ENCODE measurements at places on chromosomes 1 and 21.

GRCh38 chr1:84853741-84854721, 39.0 kb downstream of the LPAR3 start:
- peak; percentile 19 for DNase-seq

DNA sequence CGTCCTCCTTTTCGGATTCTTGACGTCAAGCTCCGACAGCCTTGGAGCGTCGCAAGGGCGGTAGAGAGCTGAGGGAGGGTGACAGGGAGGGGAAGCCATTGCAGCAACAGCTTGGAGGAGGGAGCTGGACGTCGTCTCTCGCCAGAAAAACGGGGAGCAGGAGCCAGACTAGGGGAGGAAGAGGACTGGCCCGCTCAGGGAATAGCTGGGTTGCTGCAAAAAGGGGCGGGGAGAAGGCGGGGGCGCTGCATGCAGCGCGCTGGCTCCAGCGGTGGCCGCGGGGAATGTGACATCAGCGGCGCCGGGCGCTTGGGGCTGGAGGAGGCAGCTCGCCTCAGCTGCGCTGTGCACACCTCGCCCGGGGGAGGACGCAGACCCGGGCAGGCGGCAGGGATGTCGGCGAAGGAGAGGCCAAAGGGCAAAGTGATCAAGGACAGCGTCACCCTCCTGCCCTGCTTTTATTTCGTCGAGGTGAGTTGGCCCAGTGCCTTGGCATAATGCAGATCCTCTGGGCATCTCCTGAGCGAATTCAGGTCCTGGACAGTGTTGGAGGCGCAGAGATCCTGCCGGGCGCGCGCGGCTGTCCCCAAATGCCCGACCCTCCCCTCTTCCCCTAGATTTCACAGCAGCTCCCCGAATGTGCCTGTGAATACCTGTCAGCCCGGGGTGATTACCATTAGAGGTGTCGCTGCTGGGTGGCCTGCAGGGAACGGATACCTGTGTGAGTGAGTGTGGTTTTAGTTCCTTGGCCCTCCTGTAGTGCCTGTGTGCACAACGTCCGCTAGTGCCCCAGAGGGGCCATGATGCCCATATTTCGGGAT, at the start of gene PLPPR4:
Gene PLPPR4, plus strand, starts transcription at position 292 of the 821 bp plus-strand sequence. Its CDS starts 102 bp downstream, at position 394.
- no peak for DNase-seq

- no peak for DNase-seq
Measured at GRCh38 chr21:40060083-40060677, 192.9 kb downstream of the PCP4 start.

- DNase-seq: no peak
Measured at GRCh38 chr1:248404024-248404423, 1.2 kb downstream of the OR2T1 start.

DNA sequence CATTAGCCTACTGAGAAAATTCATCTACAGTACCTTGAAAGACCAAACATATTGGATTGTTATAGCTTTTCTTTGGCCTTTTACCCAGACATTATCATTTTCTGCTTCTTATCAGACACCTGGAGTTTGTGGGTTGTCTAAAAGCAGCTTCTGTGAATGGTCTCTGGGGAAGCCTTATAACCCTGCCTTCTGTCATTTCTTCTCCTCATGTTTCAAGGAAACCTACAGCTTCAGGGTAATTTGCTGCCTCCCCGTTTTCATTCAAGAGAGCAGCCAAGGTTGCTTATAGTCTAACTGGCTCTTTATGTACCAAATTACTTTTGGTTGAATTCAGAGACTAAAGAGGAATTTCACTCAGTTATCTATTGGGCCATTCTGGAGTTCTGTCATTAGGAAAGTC, 288.3 kb upstream of the SGIP1 start:
- no peak for DNase-seq

DNA sequence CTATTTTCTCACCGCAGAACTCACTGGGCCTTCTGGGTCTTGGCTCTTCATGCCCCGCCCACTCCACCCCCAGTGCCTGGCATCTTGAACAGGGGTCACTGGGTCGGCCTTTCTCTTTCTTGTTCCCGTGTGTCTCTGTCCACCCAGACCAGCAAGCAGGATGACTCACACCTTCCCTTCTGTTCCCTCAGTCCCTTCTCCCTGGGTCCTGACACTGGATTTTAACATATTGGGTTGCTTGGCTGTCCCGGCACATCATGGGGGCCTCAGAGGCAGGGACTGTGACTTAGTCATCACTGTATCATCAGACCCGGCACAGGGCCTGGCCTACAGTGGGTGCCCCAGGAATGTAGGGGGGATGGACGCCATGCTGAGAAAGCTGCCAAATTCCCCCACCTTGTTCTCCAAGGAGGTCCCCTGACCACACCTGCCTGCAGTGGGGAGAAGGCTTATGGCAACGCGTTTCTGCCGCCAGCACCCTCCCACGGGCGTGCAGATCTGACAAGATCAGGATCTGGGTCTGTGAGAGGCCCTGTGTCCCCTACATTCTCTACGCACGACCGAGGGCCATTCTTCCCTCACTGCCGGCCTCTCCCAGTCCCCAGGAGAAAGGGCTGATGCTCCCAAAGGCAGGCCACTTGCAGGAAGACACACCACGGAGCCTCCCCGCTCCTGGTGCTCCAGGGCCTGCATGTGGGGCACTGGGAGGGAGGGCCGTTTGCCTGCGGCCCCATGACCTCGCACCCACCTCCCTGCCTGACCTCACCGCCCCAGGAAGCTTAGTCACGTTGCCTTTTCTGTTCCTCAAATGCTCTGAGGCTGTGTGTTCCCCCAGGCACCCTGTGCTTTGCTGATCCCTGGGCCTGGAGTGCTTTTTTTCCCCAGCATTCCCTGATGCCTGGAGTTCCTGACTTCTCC, 157.2 kb upstream of the TMEM51 start:
- no peak for DNase-seq

GRCh38 chr1:151832318-151832980, 847 bp upstream of the RORC start:
- no peak for DNase-seq

- DNase-seq: no peak
Measured at GRCh38 chr1:176559878-176560277, 96.9 kb downstream of the PAPPA2 start.

DNA sequence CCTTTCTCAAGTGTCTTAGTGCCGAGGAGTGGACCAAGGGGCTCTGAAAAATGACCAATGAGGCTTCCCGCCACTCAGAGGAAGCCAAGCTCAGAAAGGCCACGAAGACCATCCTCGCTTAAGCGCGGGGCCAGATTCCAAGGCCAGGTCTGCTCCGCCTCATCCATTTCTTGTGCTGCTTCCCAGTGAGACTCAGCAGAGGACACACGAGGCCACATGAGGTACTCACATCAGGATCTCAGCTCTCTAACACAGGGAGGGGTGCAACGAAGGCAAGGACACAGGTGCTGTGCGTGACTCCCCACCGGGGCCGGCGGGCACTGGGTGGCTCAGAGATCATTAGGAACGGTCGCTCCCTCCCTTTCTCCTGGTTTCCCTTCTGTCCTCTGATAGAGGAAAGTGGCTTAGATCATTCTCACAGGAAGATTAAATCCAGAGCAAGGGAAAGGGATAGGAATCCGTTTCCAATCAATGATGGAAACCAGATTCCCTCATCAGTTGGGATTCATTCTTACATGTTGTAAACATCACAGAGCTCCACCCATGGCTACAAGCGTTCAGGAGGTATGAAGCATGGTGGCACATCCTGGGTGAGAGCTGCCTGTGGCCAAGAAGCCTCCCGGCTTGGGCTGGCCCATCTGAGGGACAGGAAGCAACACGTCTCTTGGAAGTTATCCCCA, 46.7 kb downstream of the CAPZB start:
- no peak for DNase-seq

DNA sequence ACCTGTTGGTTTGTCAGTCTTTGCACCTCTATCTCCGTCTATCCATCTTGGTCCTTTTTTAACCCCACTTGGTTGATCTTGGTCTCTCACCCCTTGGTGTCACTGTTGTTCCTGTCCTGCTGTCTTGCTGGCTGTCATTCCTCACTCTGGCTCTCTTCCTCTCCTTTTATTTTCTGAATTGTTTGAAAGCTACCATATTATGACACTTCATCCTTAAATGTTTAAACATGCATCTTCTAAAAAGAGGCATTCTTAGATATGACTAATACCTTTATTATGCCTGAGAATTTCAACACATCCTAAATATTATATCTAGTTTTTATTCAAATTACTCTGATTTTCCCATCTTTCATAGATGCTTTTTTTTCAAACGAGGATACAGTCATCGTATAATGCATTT, 37.0 kb downstream of the BACH1 start:
- DNase-seq: no peak

DNA sequence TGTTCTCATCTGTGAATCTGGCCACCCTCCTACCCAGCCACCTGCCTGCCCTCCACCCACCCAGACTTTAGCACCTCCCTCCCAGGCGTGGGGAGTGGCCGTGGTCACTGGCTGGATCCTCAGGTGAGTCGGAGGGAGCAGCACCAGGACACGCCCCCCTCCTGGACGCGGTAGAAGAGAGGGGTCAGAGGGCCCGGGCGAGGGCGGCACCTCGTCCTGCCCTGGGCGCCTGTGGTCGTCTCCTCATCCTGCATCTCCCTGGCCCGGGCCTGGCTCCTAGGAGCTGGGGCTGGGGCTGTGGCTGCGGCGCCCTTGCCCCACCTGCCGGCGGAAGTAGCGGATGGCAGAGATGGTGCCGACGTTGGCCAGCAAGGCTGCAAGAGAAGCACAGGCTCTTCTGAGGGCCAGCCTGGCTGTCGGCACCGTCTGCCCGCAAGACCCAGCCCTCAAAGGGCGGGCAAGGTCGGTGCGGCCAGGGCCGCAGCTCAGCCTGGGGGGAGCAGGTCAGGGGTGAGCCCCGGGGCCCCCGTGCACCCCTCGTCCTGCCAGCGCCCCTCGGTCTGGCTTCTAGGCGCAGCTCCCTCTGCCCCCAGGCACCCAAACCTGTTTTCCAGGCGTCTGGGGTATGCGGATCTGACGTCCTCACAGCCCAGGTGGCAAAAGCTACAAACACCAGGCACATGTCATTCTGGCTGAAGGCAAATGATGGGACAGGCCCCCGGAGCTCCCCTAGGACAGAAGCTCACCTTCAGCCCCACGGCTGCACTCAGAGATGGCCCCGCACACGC, 5.8 kb downstream of the PERM1 start:
- no peak for DNase-seq

GRCh38 chr1:232835166-232835565, 29.9 kb downstream of the MAP10 start:
- DNase-seq: no peak

- DNase-seq: no peak
Measured at GRCh38 chr21:39503123-39503762, 51.5 kb downstream of the SH3BGR start.

DNA sequence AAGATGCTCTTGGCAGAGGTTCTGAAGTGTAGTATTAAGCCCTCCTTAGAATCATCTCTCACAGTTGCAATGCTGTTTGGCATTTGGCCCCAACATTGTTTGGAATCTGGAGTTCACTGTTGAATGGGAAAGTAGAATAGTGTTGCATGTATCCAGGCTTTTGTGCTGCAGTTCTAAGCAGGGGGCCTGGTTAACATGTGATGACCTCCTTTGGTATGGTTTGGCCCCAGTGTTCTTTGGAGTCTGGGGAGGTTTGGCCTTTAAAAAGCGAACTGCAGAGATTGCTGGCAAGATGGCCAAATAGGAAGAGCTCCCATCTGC, 61.8 kb upstream of the PLD5 start:
- DNase-seq: no peak

- DNase-seq: no peak
Measured at GRCh38 chr1:200724064-200724463, 14.6 kb upstream of the CAMSAP2 start.

DNA sequence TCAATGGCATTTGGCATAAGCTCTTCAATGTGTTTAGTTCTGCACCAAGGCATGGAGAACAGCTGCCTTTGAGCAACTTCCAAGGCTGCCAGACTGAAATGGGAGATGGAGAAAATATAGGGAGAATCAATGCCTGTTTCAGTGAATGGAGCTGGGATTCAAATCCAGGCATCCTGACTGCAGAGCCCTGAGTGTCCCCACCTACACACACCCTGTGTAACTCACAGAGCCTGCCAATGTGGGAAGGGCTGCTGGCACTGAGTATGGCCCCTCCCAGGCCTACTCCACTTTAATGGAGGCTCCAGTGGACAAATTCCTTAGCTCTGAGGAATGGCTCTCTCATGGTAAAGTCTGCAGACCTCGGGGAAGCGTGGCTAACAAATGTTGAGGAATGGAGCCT, 145.6 kb upstream of the TNR start:
- no peak for DNase-seq

- no peak for DNase-seq
Measured at GRCh38 chr1:32014199-32014947, 705 bp downstream of the KHDRBS1 start.

- DNase-seq: no peak
Measured at GRCh38 chr1:35369922-35370671, 101.6 kb downstream of the ZMYM4 start.

- no peak for DNase-seq
Measured at GRCh38 chr1:163063143-163063542, 6.0 kb upstream of the RGS4 start.

DNA sequence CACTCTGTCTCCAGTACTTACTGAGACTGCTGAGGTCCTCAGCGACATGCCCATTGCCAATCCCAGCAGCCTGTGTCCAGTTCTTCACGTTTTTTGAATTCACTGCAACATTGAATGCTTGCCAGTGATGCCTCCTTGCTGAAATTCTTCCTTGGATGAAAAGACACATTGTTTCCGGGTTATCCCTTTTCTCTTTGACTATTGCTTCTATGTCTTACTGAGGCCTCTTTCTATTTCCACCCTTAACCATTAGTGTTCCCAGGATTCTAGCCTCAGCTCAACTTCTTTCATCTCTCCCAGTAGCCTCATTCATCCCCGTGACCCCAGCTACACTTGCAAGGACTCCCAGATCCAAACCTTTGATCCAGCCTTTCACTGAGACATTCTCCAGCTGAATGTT, 46.5 kb upstream of the KIF26B start:
- no peak for DNase-seq

DNA sequence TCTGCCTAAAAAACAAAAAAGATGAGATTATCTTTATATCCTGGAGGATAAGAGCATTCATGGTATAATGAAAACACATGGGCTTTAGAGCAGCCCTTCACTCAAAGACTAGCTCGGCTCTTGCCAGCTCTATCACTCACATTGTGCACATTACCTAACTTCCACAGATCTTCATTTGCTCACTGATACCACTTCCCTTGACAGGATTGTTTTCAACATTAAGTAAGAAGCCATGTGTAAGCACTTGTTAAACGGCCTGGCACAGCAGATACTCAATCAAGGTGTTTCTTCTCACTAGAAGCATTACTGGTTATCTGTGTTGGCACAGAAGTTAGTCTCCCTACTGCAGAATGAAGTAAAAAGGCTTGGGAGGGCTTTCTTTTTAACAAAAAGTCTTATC, 18.7 kb downstream of the LPGAT1 start:
- DNase-seq: no peak

GRCh38 chr1:245829826-245830225, 675.0 kb downstream of the KIF26B start:
- DNase-seq: no peak

DNA sequence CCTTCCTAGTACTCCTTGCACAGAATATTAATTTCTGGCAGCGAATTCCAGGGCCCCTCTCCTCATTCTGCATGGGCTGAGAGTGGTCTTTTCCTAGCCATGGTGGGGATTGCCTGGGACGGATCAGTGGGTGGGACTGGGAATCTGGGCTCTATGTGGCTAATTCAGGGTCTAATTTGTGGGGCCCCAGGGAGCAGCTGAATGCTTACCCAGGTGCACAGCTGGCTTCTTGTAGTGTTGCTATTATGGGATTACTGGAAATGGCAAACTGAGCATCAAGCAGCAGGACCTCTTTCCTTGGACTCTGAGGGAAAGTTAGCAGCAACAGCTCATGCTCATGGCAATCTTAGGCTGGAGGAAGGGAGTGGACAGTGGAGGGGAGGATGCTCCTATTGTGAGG, 187.1 kb upstream of the CACNA1E start:
- DNase-seq: no peak

GRCh38 chr1:84722794-84723193, 32.5 kb upstream of the SSX2IP start:
- no peak for DNase-seq

GRCh38 chr1:34625521-34626015, 129.3 kb upstream of the GJB5 start:
- DNase-seq: no peak

Data from activated CD8-positive, alpha-beta memory T cell treated with anti-CD3 and anti-CD28 coated beads for 4 hours (primary cell).